Mucosa of gallbladder (tissue), 1 donor: ENCODE measurements at places on chromosomes 3 and 15. TPM values are rescaled to one million over a fixed set of nuclear protein-coding genes. Genes with fewer than 3 reads are reported as not detected.

GRCh38 chr3:31011380-31011779 lies 116.9 kb upstream of the GADL1 start:
- no peak for DNase-seq

DNA sequence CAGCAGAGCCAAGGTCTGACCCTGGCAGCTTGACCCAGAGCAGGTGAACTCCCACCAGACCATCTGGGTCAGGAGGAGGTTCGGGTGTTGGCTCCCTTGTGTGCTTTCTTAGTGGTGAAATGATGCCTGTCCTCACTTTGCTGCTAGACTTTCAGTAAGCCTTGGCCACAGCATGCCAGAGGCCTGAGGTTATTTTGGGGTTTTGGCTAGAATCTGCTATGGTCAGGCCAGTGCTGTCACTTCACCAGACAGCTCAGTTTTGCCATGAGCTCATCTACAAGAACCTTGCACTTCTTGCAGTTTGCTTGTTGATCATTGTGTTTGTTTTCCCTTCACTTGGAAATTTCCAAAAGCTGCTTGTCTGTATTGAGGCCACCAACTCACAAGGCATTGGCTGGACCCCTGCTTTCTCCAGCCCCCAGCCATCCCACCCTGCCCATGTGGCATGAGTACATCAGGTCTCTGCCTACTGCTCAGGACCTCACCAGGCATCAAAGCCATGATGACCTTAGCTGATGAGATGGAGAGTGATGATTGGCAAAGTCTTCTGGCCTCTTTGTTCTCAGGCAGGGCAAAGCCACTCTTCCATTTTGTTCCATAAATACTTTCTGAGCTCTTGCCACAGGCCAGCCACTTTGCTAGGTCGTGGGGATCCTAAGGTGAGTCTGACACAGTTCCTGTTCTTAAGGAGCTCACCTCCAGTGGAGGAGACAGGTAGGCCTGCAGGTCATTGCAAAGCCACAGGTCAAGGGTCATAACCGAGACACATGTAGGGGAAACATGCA lies 122.6 kb downstream of the ARNT2 start:
- DNase-seq: no peak

DNA sequence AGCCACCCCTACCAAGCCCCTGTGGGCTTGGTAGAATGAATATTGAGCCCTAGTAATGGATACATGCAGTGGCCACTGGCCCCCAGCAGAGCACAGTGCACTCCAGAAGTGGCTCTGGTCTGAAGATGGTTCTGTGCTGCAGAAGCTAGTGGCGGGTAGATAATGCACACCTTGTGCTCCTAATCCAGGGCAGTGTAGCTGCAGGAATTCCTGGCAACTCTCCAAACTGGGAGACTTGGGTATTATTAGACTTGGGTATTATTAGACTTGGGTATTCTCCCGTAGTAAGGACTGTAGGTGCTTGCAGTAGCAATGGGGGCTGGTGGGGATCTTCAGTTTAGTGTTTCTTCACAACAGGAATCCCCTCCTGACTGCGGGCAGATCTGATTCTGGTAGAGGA lies 34.7 kb downstream of the NUSAP1 start:
- no peak for DNase-seq

The NUSAP1 gene
- total RNA-seq: 9.1 TPM

DNA sequence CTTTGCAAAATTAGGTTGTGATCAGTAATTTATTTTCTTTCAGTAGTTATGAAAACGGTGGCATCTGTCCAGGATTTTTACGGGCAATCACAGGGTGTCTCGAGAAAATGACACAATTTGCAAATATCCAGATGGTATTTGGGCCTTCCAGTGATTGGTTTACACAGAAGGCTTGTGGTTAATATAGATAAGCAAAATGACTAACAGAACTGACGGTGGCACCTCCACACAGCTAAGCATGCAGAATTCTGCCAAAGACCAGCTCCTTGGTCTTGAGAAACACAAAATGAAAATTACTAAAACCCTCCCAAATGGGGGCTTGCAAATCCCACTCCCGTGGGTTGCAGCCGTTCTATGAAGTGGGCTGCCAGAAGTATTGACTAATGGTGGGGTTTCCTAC lies 5.5 kb downstream of the ARHGEF3 start:
- DNase-seq: no peak

DNA sequence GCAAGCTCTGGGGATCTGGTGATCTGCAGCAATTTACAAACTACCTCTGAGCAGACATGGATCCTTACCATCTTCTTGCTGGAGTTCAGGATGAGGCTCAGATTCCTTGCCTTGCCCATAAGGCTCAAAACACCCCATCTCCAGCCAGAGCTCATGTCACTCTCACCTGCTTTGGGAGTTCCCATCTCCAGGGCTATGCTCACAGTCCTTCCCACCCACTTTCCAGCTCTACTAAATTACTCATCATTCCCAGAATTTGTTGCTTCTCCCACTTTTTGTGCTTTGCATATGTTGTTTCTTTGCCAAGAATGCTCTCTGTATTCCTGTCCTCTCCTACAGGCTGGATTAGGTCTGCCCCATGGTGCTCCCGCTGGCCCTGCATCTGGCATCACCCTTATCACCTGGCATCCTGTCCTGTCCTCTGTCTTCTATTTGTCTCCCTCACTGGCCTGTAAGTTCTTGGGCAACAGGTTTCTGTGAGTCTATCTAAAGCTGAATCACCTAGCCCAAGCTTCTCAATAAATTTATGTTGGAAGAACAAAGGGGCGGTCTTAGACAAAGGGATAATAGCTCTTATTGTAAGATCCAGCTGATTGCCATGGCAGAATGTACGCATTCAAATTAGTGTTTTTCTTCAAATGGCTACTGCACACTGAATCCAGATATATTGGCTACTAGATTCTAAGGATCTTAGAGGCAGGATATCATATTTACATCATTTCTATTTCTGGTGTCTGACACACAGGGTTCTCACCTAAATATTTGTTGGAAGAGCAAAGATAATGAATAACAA lies 179.2 kb downstream of the CLSTN2 start:
- DNase-seq: no peak

The COL8A1 gene
- 3.7 TPM for total RNA-seq

The HIGD2B gene
- not detected for total RNA-seq

The FBXW12 gene
- total RNA-seq: not detected

DNA sequence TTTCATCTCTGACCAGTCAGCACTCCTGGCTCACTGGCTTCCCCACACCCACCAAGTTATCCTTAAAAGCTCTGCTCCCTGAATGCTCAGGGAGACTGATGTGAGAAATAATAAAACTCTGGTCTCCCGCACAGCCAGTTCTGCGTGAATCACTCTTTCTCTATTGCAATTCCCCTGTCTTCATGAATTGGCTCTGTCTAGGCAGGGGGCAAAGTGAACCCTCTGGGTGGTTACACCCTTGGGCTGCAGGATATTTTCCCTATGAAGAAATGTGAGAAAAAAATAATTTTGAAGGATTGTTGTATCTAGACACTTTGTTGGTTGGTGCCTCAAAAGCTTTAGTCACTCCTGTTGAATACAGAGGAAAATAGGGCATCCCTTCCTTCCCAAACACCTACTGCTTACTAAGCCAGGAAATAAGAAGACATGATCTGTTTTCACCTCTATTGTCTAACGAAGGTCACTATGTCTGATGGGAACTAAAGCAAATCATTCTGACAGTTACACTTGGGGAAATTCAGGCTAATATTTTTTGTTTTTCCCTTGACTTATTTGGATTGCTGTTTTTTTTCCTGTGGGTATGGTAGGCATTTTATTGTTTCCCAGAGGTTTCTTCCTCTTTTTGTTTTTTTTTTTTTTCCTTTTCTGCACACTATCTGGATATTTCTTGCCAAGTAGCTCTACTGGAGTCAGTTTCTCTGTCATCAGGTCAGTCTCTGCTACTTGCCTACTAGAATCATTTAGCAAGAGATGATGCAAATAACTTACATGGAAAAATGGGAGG lies 15.3 kb upstream of the TNFSF10 start:
- no peak for DNase-seq

DNA sequence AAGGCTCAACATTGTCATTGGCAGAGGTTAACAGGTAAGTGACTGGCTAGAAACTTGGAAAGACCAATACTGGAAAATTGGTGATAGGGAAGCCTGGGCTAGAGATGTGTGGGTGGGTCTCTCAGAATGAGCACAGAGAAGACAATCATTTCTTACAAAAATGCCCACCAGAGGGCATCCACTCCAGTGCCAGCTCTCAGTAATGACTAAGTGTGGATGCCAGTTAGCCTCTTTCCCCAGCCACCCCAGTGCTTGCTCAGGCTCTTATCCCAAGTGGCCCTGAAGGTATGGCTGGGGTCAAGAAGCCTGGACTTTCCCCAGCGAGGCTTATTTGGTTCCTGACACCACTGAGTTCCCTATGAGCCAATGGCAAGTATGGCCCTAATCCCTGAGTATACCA lies 115.9 kb upstream of the ST8SIA2 start:
- DNase-seq: no peak

DNA sequence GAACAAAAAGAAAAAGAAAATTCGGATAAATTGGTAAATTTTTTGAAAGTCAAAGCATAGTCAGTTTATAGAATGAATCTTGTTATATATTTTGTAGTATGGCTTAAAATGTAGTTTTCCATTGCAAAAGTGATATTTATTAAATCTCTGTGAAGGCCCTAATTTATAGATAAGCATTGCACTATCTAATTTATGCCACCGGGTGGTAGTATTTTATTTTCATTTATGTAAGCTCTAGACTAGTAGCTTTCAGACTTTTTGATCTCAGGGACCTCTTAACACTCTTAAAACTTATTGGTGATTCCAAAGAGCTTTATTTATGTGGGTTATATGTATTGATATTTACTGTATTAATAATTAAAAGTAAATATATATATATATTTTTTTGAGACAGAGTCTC lies 133.9 kb upstream of the LRRFIP2 start:
- no peak for DNase-seq

The LTF gene
- 0.83 TPM for total RNA-seq

The CKMT1A gene
- total RNA-seq: 65.4 TPM

DNA sequence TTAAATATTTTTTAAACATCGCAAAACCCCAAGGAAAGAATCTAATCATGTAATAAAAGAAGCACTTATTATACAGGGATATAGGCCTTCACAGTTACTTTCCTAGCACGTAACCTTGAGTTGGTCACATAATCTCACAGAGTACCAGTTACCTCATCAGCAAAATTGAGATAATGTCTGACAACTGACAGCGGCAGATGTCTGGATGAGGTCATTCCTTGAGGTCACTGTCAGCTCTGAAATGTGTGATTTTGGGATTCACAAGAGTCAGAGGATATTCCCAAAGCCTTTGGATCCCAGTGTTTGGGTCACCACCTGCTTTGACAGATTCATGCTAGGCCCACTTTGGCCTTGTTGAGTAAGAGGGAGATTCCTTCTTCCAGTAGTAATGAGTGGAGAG lies 151.4 kb upstream of the SEMA6D start:
- no peak for DNase-seq

DNA sequence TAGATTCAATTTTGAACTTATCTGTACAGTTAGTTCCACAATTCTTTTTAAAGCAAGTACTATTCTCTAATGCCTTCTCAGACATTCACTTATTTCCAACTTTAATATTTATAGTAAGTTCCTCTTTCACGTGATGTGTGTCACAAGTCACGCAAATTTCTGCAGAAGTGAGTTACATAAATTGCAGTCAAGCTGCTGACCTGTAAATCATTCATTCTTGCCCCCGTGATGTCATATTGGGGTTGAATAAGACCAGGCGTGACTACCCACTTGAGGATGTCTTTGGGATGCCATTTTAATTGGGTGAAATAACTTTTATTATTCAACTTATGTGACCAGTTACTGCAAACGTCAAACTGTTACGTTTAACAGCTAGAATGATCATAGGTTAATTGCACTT lies 15.1 kb downstream of the PPARG start:
- DNase-seq: no peak

GRCh38 chr15:29048011-29048410 lies 162.2 kb downstream of the APBA2 start:
- DNase-seq: no peak

The APBA2 gene
- 3.4 TPM for total RNA-seq

The C2CD4A gene
- 0.17 TPM for total RNA-seq

GRCh38 chr3:71752831-71753700 lies 589 bp upstream of the GPR27 start:
- no peak for DNase-seq

The ITIH1 gene
- total RNA-seq: 4.8 TPM

- DNase-seq: peak; percentile 20
Observed at GRCh38 chr3:130894130-130894985, 474 bp downstream of the ATP2C1 start.

- DNase-seq: no peak
Observed at GRCh38 chr15:29124581-29125381, 144.8 kb downstream of the NSMCE3 start.

DNA sequence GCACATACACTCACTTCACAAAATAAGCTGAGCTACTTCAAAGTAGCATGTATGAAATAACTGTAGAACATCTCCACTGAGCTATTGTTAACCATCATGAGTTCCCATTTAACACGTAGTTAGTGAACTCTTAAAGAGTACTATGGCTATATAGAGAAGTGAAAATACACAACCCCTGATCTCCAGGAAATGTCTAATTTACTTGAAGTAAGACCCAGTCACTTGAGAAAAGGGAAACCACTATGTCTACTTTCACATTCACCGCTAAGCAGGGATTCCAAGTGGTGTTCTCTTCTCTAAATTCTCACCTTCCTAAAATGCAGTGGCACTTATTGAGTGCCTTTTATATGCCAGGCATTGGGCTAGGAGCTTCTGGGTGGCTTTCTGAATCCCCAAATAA lies 35.0 kb upstream of the COLQ start:
- DNase-seq: no peak

GRCh38 chr3:196969660-196970546 lies 1.3 kb upstream of the PIGZ start:
- DNase-seq: peak; percentile 34

GRCh38 chr3:126558336-126559071 lies at the start of gene C3orf22:
C3orf22 (minus strand) TSS chr3:126558932; CDS start chr3:126553390, 5,542 bp downstream.
- DNase-seq: peak; percentile 2

DNA sequence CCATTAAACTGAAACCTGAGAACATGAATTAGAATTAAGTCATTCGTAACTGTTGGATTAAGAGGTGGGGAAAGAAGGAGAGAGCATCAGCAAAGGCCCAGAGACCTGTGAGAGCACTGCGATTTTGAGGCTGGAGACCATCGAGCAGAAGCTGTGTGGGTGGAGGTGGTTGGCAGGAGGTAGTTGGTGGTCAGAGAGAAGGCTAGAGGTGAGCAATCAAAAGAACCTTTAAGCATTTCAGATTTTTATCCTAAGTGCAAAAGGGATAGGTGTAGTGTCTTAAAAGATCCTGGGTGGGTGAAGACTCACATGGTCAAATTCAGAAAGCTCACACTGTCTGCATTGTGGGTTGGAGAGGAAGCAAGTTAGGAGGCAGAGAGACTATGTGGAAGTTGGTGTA lies 65.1 kb upstream of the TEX264 start:
- DNase-seq: no peak

- no peak for DNase-seq
Observed at GRCh38 chr3:185250247-185250646, 3.6 kb downstream of the EHHADH start.

The SAXO2 gene
- total RNA-seq: 12.3 TPM

GRCh38 chr3:13532631-13533030 lies 16.3 kb upstream of the FBLN2 start:
- DNase-seq: no peak

The ERC2 gene
- total RNA-seq: 4.2 TPM
